Stimulated activated CD4-positive, alpha-beta T cell treated with anti-CD3 and anti-CD28 coated beads, Interleukin-2, amount 100 ng/mL, for 48 hours (primary cell): ENCODE measurements at places on chromosomes 3 and 15.

- no peak for DNase-seq
These were observed 9.1 kb upstream of the NCKIPSD start for GRCh38 chr3:48694610-48695392.

GRCh38 chr3:44160818-44161217 is 80.9 kb upstream of the TOPAZ1 start:
- DNase-seq: no peak

- DNase-seq: no peak
These were observed 51.7 kb downstream of the WDR49 start for GRCh38 chr3:167602041-167602440.

GRCh38 chr3:124097362-124098131 is 105.6 kb upstream of the ROPN1 start:
- no peak for DNase-seq
